ENCODE measurements at places on chromosomes 5 and 9.

GRCh38 chr5:151018846-151019245, 1.5 kb upstream of the GPX3 start:
- no peak for DNase-seq

DNA sequence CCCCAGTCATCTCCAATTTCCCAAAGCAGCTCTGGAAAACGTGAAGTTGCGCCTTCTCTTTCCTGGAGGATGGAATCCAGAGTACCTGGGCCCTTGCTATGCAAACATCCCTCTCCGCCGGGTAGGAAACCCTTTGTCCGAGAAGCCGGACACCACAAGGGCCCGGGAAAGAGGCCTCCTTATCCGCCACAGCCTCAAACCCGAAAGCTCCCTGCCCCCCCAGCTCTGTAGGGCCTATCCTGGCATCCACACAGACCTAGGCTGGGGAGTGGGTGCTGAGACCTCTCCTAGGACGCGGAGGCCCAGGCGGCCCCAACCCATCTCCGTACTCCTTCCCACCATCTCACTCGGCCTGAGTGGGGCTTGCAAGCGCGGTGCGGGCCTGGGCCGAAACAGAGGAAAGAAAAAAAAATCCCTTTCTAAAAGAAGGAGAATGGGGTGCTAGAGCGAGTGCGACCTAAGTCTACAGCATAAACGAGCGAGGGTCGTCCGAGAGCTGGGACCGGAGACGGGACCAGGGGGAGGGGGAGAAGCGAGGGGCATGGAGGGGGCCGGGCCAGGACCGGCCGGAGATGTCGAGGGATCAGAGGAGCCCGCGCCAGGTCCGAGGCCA, 624 bp downstream of the FBXW11 start:
- peak; percentile 24 for DNase-seq

GRCh38 chr5:31630931-31631330, 8.0 kb upstream of the PDZD2 start:
- no peak for DNase-seq

GRCh38 chr5:37810311-37810710, 29.5 kb downstream of the GDNF start:
- DNase-seq = peak; percentile 84

DNA sequence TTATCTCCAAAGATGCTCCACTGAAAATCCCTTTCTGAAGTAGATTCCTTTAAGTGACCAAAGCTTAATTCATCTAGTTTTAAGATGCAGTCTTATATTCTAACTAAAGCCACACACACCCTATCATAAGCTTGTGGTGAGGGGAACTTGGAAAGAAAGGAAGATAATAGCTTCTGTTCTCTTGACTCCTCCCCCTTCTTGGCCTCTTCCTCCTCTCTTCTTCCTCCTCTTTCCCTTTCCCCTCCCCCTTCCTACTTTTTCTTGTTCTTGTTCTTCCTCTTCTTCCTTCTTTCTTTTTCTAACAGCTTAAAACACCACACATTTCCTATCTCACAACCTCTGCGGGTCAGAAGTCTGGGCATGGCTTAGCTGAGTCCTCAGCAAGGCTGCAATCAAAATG, 23.5 kb downstream of the IL7R start:
- no peak for DNase-seq

DNA sequence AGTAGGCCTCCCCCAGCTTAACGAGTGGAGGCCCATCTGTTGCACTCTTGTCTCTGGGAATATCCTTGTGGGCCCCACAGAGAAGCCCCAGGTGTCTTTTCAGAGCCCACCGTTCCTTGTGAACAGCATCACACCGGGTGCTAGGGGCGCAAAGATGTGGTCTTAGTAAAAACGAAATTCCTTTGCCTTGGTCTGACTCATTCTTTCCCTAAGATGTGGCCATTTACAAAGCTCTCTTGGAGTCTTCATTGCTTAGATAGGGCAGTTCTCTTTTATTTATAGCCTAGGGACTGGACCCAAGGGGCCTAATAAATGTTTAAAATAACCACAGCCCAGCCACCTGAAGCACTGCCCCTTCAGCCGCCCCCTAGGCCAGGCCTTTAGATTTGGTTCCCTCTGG, 52.8 kb upstream of the RPL26L1 start:
- peak; percentile 86 for DNase-seq

DNA sequence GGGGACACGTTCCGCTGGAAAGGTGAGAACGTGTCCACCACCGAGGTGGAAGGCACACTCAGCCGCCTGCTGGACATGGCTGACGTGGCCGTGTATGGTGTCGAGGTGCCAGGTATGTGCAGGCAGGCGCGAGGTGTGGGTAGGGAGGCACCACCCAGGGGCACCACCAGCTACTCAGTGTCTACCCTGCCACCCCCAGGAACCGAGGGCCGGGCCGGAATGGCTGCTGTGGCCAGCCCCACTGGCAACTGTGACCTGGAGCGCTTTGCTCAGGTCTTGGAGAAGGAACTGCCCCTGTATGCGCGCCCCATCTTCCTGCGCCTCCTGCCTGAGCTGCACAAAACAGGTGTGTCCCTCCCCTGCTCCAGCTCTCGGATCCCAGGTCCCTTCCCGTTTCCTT, 15.1 kb downstream of the SLC27A4 start:
- DNase-seq = no peak

DNA sequence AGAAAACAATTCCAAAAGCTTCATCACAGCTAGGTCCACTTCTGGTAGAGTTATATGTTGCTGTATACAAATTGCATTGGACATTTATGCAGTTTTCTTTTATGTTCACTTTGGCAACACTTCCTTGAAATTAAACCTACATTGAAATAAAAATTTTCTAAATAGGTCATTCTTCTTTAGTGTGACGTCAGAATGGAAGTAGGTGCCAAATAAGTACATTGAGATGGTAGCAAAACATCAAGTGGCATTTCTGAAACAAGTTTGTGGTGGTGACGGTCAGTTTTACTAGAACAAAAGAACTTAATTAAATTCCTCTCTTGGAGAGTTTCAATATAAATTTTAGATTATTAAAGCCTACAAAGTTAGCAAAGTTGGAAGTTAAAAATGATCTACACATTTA, 895.1 kb downstream of the CDH9 start:
- DNase-seq = no peak

GRCh38 chr5:82664732-82665131, 386.6 kb upstream of the RPS23 start:
- no peak for DNase-seq

DNA sequence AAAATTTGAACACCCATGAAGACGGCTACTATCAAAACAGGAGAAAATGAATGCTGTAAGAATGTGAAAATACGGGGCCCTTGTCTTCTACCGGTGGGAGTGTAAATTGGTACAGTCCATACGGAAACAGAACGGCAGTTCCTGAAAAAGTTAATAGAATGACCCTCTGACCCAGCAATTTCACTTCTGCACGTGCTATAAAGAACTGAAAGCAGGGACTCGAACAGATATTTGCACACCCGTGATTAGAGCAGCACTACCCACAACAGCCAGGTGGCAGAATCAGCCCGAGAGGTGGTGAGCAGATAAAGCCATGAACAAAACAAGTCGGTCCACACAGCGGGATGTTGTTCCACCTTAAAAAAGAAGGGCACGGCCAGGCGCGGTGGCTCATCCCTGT, 22.6 kb upstream of the SLC12A7 start:
- no peak for DNase-seq

DNA sequence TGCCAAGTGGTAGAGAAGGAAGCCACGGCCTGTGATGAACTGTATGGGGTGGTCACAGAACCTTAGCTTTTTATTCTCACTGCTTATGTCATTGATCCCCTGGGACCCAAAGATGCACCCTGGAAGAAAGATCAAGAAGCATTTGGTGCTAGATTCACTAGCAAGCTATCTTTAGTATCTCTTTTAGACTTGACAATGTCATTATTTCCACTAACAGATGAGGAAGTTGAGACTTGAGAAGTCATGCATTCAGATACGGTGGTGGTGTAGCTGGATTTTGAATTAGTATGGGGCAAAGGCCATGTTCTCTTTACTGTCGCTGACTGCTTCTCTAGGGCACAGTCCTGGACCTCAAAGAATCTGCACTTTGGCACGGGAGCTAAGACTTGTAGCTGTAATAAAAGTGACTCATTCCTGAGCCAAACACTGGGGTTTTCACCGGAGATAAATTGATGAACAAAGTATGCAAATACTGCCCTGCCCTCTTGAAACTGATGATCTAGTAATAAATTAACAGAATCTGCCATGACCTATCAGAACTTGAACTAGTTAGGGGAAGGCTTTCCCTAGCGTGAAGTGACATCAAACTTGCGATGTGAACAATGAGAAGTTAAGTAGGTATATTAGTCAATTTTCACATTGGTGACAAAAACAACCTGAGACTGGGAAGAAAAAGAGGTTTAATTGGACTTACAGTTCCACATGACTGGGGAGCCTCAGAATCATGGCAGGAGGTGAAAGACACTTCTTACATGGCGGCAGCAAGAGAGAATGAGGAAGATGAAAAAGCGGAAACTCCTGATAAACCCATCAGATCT, 5.4 kb downstream of the GDA start:
- no peak for DNase-seq

- peak; percentile 44 for DNase-seq
Observed at GRCh38 chr5:15383469-15383868, 116.5 kb upstream of the FBXL7 start.

GRCh38 chr5:177456591-177456964, 10.0 kb downstream of the PRR7 start:
- no peak for DNase-seq

GRCh38 chr5:144395704-144396103, 225.0 kb downstream of the KCTD16 start:
- DNase-seq = no peak

DNA sequence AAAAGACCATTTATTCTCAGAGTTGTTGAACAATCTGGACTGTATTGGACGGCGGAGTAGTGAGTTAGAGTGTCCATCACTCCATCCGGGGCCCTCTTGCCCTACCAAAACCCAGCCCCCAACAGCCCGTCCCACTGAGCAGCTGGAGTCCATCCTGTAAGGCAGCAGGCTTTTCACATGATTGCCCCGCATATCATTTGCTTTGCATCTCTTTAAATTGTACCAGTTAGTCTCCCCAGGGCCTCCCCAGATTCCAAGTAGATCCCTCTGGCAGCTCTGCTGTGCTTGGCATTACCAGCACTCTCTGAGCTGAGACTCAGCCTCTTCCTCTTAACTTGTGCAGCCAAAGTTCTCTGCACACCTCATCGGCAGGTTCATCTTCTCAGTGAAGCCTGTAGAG, 48.6 kb upstream of the ADCY2 start:
- DNase-seq = no peak

- no peak for DNase-seq
Observed at GRCh38 chr5:159319363-159319762, 10.9 kb downstream of the IL12B start.
